ENCODE measurements at places on chromosomes 2 and 18.

DNA sequence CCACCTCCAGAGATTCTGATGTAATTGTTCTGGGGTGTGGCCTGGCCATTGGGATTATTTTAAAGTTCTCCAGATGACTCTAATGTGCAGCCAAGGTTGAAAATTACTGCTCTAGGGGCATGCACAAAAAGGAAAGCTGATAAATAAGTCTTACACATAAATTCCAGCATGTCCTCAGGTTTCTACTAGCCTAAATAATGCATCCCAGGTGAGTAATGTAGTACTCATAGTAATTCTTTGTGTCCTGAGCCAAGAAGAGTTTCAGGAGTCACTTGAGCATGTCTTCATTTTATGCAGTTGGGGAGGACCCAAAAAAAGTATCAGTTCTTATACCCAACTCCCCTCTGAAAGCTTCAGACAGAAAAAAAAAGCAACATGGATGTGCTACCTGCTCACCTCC lies 130.1 kb upstream of the SP5 start:
- no peak for DNase-seq

DNA sequence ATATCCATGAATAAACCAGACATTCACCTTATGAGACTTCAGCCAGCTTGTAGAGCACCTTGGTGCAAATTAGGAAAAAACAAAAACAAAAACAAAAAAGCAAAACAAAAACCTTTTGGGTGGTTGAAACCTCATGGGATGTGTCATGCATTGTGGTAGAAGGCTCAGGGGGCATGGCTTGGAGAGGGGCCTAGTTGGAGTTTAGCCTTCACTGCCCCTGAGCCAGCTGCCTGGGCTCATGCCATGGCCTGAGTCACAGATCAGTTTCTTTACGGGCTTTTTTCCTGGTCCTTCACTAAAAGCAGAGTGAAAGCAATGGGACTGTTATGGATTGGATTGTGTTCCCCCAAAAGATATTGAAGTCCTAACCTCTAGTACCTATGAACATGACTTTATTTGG lies 22.0 kb upstream of the DAPL1 start:
- no peak for DNase-seq

DNA sequence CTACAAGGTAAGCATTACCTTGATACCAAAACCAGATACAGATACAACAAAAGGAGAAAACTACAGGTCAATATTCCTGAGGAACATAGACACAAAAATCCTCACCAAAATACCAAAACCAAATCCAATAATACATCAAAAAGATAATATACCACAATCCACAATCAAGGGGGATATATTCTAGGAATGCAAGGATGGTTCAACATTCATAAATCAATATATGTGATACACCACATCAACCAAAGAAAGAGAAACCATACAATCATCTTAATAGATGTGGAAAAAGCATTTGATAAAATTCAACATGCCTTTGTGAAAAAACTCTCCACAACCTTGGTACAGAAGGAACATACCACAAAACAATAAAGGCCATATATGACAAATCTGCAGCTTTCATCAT lies 28.4 kb downstream of the DNAH7 start:
- no peak for DNase-seq

DNA sequence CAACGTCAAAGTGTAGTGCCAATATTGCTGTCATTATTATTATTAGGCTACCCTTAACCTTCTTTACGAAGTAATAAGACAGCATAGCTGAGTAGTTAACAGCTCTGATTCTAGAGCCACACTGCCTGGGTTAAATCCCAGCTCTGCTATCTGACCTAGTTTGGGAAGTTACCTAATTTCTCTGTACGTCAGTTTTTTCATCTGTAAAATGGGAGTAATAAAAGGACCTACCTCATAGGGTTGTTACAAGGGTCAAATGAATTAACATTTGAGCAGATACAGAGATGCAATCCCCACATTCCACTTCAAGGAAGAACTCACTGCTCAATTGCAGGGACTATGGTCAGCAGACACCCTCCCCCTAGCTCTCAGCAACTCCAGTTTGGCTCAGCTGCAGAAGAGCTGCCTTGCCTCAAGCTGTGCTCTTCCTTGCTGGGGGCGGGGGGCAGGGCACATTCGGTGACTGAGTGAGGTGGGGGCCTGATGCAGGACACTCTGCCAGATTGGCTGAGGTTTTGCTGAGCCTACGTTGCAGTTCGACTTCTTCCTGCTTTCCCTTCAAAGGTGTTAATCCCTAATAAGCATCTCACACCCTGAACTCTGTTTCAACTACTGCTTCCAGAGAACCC lies 11.0 kb upstream of the LGALSL start:
- no peak for DNase-seq

GRCh38 chr2:64770137-64770780 lies 116.5 kb upstream of the SERTAD2 start:
- DNase-seq = no peak

GRCh38 chr2:85148190-85148589 lies 15.0 kb downstream of the TCF7L1 start:
- DNase-seq = no peak

DNA sequence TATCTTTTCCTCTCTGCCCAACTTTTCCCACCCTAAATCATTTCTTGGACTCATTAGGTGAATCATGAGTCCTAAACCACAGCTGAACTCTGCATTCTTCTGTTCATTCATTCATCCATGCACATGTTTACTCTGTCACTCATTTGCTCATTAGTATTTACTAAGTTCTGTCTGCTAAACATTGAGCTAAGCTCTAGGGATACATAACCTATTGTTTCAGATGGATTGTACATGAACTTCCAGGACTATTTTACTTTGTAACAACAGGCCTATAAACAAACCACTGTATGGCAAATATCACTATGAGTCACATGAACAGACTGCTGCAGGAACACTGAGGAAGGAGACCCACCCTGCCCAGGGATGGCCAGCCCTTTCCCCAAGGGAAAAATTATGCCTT lies 14.6 kb upstream of the DYNC2LI1 start:
- DNase-seq = peak; percentile 82

- DNase-seq = peak; percentile 13
These were observed 235.8 kb downstream of the TCF4 start for GRCh38 chr18:55351980-55352714.

DNA sequence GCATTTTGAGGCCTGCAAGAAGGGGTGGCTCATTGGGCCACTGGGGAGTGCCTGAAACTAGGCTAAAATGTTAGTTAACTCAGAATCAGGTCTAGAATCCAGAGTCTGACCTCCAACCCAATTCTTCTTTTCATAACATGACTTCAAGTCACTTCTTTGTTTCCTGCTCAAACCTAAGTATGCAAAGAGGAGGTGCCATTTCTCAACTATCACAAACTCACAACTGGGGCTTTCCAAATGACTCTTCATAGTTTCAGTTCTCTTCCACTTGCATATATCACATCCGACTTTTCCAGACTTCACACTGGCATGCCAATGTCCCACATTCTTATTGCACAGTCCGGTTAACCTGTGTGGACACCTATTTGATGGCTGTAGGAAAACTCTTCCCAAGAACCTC lies 211.6 kb downstream of the TCF4 start:
- no peak for DNase-seq

DNA sequence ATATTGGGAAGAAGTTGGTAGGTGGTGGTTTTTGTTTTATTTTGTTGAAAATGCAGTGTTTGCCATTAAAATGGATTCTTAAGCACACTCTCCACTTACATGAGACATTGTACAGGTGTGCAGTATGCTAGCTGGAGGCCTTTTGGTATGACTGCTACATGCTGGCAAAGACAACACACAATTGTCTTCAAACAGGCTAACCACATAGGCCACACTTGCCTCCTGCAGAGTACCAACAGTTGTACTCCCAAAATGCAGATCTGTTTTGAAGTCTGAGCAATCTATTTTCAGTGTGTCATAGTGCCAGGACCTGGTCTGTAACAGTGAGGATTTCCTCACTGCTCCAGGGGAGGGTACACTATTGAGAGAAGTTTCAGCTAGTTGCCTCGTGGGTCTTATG lies 213.6 kb downstream of the ZRANB3 start:
- no peak for DNase-seq

DNA sequence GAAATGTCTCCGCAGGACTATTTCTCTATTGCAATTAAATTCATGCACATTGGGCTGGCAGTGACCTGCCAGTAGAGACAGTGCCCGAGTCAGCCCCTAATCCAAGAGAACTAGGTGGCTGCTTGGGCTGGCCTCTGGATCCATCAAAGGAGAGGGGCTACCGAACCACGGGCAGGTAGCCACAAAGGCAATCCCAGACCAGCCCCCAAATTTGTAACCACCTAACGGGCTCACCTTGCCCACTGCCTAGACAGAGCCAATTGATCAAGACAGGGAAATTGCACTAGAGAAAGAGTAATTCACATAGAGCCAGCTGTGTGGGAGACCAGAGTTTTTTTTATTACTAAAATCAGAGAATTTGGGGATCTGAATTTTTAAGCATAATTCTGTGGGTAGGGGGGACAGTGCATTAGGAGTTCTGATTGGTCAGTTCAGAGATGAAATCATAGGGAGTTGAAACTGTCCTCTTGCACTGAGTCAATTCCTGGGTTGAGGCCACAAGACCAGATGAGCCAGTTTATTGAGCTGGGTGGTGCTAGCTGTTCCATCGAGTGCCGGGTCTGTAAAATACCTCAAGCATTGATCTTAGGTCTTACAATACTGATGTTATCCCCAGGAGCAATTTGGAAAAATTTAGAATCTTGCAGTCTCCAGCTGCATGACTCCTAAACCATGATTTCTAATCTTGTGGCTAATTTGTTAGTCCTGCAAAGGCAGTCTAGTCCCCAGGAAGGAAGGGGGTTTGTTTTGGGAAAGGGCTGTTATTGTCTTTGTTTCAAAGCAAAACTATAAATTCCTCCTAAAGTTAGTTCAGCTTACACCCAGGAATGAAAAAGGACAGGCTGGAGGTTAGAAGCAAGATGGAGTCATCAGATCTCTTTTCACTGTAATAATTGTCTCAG lies 260.4 kb upstream of the SP5 start:
- DNase-seq = no peak

- no peak for DNase-seq
These were observed 29.7 kb upstream of the NT5C1B start for GRCh38 chr2:18619091-18619490.

- peak; percentile 77 for DNase-seq
These were observed 103.6 kb downstream of the DOCK10 start for GRCh38 chr2:224938651-224939182.

- DNase-seq = no peak
These were observed 88.4 kb upstream of the NRP2 start for GRCh38 chr2:205593891-205594290.

- DNase-seq = no peak
These were observed 14.4 kb upstream of the HES6 start for GRCh38 chr2:238254095-238254723.

GRCh38 chr18:816088-816653 lies 4.1 kb upstream of the YES1 start:
- no peak for DNase-seq

GRCh38 chr2:161384864-161385263 lies 31.2 kb upstream of the TBR1 start:
- DNase-seq = no peak

- peak; percentile 47 for DNase-seq
These were observed 26.8 kb downstream of the MBOAT2 start for GRCh38 chr2:8976442-8977259.

DNA sequence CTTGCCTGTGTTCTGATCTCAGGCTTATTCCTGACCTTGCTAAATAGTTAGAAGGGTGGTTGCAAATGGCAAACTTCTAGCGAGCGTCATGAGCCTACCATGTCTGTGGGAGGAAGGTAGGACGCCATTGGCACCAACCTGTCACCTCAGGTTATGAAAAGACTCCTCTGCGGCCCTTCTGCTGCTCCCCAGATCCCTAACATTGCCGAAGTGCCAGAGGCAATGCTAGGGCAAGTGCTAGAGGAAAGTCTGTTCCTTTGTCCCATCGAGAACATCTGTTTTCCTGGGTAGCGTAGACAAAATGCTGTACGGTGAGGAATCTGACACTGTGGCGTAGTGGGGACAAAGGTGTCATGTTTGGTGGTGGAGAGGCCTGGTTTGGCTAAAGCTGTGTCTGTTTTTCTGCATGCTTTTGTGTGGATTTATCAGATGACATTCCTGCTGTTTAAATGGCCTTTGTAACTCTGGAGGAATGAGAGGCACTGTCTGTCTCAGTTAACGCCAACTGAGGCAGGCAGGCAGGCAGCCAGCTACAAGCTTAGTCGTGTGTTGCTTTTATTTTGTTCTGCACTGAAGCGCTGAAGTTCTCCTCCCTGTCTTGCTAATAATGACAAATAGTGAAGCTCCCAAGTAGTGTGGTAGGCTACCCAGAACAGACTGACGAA lies 94.1 kb downstream of the PRPF40A start:
- no peak for DNase-seq

- no peak for DNase-seq
These were observed 206.2 kb upstream of the COPS8 start for GRCh38 chr2:236879416-236879963.

DNA sequence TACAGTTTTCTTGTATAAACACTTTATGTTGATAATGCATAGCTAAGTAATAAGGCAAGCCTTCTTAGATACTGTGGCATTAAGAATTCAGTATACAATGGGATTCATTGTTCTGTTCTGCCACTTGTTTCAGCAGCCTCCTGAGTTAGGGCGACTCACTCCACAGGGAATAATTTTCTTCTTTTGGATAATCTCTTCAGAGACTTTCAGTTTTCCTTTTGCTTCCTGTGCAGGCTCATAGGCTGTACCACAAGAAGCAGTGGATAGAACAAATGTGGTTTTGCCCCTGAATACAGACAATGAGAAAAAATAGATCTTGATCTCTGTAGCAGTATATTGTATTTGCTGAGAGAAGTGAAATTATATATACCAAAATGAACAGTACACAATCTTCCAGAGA lies 298.0 kb downstream of the ZNF407 start:
- peak; percentile 32 for DNase-seq

GRCh38 chr2:166090908-166091307 lies 36.9 kb downstream of the SCN1A start:
- no peak for DNase-seq

GRCh38 chr2:216017365-216017764 lies 4.0 kb upstream of the MREG start:
- peak; percentile 40 for DNase-seq

GRCh38 chr2:32742376-32742775 lies 114.5 kb downstream of the TTC27 start:
- DNase-seq = no peak

DNA sequence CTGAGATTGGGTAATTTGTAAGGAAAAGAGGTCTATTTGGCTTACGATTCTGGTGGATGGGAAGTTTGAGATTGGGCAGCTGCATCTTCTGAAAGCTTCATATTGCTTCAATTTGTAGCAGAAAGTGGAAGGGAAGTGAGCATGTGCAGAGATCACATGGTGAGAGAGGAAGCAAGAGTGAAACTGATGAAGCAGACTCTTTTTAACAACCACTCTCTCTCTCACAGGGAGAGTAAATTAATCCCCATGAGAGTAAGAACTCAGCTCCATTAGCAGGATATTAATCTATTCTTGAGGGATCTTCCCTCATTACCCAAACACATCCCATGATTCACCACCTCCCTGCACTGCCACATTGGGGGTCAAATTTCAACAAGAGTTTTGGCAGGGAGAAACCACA lies 298.5 kb upstream of the CELF4 start:
- DNase-seq = no peak

GRCh38 chr2:75705921-75706320 lies 4.8 kb downstream of the GCFC2 start:
- peak; percentile 8 for DNase-seq

Measured in mesenchymal stem cell (in vitro differentiated cells and primary cell).